ENCODE measurements at places on chromosomes 2 and 18.

DNA sequence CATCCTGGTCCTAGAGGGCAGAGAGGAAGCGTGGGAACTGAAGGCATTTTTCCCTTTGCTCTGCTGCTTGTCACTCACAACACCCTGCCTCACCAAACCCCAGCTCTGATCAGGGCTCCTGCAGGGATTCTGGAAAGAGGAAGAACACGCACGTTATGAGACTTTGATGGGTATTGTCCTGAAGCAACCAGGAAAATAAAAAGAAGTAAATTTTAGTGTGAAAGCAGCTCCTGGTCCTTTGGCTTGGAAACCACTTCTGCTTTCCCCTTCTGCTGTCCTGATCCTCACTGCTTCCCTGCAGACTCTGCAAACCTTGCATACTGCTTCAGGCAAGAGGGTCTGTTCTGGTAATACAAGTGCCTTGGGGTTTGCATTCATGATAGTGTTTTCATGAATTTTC is 164.1 kb downstream of the SLC8A1 start:
- no peak for DNase-seq

DNA sequence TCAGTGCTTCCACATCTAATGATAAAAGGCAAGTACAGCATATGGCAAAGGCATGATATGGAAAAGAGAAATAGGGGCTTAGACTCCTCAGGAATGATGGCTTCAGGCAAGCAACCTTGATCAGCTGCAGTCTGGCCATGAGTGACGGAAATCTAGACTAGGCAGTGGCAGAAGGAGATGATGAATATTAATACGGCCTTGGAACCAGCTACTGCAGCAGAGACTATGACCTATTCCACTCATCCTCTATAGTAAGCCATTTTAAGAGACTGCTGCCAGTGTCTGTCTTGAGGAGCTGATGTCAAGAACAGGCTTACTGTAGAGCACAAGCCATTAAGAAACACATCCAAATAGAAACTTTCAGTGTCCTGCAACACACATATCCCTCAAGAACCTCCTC is 23.7 kb downstream of the ASXL2 start:
- DNase-seq = no peak

GRCh38 chr2:10604604-10605003 is 85.2 kb downstream of the NOL10 start:
- no peak for DNase-seq

GRCh38 chr2:88071365-88071764 is 3.7 kb downstream of the SMYD1 start:
- DNase-seq = no peak

DNA sequence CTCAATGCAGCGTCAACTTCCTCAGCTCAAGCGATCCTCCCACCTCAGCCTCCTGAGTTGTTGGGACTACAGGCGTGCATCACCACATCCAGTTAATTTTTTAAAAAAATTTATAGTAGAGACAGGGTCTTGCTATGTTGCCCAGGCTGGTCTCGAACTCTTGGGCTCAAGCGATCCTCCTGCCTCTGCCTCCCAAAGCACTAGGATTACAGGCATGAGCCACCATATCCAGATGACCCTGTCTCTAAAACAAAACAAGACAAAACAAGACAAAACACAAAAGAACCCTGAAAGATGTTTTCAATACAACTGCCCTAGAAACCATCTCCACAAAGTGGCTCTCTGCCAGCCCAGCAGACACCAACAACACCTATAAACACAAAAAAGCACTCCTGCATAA is 31.4 kb downstream of the ANKRD29 start:
- no peak for DNase-seq

GRCh38 chr2:118589721-118590120 is 257.7 kb downstream of the EN1 start:
- no peak for DNase-seq

DNA sequence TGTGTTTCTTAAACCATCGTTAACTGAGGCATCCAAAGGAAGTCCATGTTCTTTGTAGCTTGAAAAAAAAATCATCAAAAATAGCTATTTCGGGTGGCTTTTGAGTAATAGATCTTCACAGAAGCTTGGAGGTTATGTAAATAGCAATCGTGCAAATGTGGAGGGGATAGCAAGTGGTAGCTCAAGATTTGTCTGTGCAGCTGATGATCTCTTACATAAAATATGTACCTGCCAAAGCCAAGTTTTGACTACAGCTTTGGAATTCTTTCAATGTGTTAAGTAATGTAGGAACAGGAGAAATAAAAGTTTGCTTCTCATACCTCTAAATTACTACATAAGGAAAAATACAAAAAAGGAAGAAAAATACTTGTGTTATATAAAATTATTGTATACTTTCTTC is 1432.0 kb downstream of the DPP10 start:
- DNase-seq = no peak

GRCh38 chr18:77111951-77112746 is 20.4 kb downstream of the MBP start:
- DNase-seq = no peak

GRCh38 chr18:6994771-6995430 is 122.7 kb downstream of the LAMA1 start:
- no peak for DNase-seq

- DNase-seq = no peak
Measured at GRCh38 chr2:207128867-207129266, 36.9 kb downstream of the KLF7 start.

DNA sequence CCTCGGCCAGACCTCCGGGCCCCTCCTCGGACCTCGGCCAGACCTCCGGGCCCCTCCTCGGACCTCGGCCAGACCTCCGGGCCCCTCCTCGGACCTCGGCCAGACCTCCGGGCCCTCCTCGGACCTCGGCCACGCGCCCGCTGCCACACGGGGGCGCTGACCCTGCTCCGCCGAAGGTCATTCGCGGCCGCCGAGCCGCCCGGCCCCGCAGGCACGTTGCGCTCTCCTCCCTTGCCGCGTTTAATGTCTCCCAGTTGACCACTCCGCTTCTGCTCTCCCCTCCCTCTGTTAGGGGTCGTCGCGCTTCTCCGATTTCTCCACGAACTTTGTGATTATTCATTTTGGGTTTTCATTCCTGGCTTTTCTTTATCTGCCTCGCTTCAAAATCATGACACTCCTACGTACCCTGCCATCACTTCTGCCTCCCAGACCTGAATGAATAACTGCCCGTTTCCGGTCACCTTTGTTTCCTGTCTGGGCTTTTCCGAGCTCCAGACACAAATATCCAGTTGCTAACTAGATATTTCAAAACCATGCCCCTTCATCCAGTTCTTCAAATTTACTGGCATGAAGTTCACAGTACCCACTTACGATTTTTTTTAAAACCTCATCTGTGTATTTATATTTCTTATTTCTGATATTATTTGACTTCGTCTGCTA is 14.8 kb upstream of the COLEC12 start:
- no peak for DNase-seq

DNA sequence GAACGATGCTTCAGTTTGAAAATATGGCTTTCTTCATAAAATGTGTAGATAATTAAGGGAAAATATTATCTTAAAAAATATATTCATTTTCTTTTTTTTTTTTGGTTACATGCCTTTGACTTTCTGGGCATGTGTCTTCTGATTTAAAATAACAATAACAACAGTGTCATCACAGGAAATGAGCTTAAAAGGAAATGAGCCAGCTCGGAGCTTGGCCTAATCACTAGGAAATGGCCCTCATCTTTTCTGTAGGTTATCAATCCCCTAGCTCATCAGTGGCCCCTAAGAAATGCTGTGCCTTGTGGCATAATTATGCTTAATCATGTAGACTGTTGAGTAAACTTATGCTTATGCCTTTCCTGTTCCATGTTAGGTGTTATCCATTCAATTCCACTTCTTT is 141.8 kb upstream of the FHL2 start:
- DNase-seq = no peak

DNA sequence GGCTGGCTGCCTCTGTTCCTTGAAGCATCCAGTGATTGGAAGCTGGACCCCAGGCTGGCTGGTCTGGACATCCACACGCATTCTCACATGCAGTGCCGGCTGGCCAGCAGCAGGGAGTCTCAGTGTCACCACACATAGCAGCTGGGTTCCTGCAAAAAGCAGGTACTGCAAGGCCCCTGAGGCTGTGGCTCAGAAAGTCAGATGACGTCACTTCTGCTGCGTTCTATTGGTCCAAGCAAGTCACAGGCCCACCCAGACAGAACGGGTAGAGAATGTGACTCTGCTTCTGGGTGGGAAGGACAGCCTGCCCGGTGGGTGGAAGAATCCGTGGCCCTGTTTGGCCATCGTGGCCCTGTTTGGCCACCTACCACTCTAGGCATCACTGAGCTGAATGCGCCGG is 51.3 kb upstream of the SPP2 start:
- DNase-seq = no peak

DNA sequence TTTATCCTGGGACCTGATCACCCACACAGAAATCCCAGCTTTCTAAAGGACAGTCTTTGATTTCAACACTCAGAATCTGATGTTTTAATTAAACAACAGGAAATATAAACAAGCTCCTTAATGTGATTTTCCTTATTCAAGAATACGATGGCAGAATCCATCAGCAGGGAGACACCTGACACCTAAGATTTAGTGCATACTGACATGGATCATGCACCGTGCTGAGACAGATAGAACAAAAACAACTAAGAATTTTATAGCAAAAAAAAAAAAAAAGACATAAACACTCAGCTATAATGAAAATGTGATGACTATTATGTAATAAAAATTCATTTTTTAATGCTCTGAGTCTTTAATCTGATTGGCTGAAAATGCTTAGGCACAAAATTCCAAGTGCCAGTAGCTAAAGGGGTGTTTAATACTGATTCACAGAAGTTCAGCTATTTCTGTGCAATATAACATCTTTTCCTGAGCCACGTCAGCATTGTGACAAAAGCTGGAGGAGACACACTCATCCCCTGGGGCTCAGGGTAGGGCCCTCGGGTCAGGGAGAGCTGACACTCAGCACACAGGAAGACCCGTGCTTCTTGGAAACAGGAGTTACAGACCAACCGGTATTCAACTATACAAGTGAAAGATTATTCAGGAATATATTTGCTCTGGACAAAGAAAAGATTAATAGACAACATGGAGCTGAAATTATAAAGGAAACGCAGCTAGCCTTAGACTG is 247.4 kb downstream of the FBXO15 start:
- DNase-seq = no peak

DNA sequence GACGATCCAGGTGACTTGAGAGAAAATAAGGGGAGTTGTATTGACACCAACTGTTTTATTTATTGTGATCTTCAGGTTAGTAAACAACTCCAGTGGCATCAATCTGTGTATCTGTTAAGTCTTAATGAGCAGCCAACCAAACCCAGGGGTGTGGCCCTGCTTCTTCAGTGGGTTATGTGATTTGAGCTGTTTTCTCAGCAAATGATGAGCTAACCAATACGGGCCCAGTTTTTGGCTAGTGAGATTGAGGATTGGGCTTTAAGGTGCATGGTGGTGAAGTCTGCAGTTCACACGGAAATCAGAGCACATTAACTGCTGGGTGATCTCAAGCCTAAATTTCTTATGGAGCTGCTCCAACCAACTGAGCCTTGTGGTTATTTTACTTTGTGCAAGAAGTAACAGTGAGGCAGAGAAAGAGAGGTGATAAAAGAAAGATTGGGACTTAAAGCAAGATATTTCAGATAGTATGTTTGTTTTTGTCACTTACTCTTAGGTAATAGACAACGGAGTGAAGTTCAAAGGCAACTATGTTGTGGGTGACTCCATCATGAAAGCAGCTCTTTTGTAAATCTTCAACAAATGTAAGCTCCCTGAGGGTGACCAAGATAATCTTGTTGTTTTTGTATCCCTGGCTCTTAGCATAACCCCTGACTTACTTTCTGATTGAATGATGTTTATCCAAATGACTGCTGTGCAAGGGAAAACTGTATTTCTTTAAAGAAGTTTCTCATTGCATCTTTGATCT is 2.4 kb downstream of the MTCL1 start:
- DNase-seq = no peak

- no peak for DNase-seq
Measured at GRCh38 chr2:199257261-199258224, 200.2 kb downstream of the SATB2 start.

DNA sequence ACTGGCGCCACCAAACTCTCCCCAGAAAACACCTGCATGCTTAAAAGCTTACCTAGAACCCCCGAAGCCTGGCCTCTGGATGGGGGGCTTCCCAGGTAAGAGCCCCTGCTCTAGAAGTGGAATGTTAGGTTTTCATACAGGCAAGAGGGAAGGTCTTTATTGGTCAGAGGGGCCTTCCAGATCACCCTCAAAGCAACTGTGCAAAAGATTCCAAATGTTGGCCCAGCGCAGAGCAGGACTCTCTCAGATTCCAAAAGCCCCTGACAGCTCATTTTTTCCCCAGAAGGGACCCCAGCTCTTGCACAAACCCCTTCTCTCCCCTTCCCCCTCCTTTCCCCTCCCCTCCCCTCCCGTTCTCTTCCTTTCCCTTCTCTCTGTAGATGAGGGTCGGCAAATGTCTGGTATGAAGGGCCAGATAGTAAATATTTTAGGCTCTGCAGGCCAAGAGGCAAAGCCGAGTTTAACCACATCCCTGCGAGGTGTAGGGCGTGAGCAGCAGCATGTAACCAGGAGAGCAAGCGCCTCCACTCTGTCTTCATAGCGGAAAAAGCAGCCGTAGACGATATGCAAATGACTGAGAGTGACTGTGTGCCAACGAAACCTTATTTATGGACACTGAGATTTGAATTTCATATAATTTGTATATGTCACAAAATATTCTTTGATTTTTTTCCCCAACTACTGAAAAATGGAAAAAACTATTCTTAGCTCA is 116.9 kb downstream of the SMAD7 start:
- DNase-seq = peak; percentile 84

GRCh38 chr2:165401285-165401852 is 68.1 kb upstream of the CSRNP3 start:
- no peak for DNase-seq

DNA sequence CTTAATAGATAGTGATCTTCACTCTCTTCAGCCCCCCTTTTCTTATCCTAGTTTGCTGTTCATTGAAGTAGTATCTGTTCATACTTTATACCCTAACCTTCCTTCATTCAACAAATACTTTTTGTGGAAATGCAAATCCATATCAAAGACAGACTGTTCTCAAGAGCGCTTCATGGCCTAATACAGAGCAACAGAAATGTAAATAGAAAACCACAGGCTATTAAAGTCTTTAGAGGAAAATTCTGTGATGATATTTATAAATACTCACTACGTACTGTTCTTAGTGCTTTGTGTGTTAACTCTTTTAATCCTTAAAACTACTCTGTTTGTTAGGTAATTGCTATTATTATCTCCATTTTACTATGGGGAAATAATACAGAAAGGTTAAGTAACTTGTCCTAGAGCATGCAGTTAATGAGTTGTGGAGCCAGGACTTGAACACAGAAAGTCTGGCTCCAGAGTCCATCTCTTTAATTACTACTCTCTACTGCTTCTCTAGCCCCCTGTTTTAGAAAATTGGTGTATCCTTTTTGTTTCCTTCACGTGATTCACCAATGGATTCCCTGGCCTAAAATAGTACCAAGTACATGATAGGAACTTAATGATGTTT is 2.9 kb downstream of the MDH1 start:
- no peak for DNase-seq

Data from GM13976 (cell line).